NCI-H524 treated with DMSO at 0.1 percent for 48 hours (cell line): ENCODE measurements at places on chromosomes 11 and 22.

- no peak for DNase-seq
Observed at GRCh38 chr11:11038352-11038751, 180.5 kb upstream of the ZBED5 start.

GRCh38 chr11:109956124-109956793 lies 136.9 kb upstream of the ZC3H12C start:
- DNase-seq, result no peak

- no peak for DNase-seq
Observed at GRCh38 chr11:16911186-16911585, 103.0 kb downstream of the PLEKHA7 start.

GRCh38 chr11:69643646-69644045 lies 2.7 kb downstream of the CCND1 start:
- DNase-seq, result no peak

- no peak for DNase-seq
Observed at GRCh38 chr11:32527261-32528175, 56.1 kb upstream of the EIF3M start.

GRCh38 chr11:21865541-21865940 lies 327.3 kb upstream of the ANO5 start:
- no peak for DNase-seq

- DNase-seq, result no peak
Observed at GRCh38 chr11:72844356-72844755, 30.1 kb downstream of the ATG16L2 start.

DNA sequence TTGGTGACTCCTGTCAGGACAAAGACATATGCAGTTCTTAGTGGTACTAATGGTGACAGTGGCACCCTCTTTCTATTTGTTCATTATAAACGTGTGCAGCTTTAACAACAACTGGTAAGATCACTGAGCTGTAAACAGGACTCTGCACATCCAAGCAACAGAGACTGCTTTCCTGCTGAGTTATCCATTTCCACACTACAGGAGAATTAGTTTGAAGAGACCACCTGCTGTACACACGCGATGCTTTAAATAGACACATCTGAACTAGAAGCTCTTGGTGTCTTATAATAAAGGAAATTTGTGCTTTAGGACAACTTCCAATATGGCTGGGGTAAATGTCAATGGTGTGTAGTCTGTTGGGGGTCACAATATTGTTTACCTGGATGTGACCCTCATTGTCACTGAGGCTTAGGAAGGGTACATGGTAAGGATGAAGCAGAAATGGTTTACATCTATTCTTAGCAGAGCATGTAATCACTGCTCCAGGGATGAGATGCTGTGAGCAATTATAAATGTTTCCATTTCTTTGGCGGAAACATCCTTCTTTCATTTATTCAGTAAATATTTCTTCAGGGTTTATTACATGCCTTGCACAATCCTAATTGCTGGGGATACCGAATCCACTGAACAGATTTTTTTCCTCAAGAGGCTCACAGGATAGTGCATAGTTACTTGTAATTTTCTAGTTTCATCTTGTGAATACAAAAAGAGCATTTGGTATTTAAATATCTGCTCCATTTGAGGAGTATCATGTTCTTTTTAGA lies 354.0 kb upstream of the CCDC90B start:
- DNase-seq, result no peak

DNA sequence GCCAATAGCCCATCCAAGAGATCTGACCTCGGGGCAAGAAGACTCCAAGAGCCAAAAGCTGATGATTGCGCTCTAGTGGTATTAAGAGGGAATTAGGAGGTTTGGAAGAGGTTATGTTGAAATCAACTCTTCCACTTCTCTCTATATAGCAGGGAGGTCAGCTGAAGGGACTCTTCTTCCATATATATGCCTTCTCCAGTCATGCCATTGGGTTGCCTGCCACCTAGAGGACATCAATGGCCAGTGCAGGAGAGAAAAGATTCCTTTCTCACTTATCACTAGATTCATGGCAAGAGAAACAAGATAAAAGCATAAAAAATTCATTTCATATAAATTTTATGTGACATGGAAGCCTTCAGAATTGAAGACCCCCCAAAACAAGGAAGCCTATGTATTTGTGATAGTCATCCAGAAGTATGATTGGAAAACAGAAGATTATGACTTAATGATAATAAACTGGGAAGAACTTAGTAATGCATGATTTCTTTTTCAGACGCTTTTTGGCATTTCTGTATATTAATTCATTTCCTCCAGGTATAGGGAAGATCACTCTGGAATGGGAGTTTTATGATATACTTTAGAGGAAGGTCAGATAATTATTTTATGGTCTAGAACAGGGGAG lies 435.1 kb upstream of the DDI1 start:
- peak; percentile 25 for DNase-seq

GRCh38 chr11:57815476-57815875 lies 53.9 kb downstream of the CTNND1 start:
- DNase-seq, result no peak

GRCh38 chr22:22697377-22698117 lies 53.1 kb downstream of the GGTLC2 start:
- DNase-seq, result no peak

DNA sequence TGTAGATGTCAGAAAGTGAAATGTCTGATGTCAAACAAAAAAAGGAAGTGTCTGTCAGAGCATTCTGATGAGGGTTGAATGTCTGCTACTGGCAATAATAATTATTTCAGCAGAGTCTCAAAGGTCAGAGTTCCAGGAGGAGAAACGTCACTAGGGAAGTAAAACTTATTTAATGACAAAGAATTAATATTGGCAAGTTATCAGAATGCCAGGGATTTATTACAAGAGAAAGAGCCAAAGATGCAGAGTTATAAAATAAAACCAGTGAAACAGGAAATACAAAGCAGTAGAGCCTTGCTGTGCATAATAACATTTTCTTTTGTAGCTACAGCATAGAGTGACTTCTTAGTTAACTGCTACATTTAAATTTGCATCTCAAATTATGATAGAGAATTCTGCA lies 504.0 kb upstream of the LRRC4C start:
- no peak for DNase-seq

DNA sequence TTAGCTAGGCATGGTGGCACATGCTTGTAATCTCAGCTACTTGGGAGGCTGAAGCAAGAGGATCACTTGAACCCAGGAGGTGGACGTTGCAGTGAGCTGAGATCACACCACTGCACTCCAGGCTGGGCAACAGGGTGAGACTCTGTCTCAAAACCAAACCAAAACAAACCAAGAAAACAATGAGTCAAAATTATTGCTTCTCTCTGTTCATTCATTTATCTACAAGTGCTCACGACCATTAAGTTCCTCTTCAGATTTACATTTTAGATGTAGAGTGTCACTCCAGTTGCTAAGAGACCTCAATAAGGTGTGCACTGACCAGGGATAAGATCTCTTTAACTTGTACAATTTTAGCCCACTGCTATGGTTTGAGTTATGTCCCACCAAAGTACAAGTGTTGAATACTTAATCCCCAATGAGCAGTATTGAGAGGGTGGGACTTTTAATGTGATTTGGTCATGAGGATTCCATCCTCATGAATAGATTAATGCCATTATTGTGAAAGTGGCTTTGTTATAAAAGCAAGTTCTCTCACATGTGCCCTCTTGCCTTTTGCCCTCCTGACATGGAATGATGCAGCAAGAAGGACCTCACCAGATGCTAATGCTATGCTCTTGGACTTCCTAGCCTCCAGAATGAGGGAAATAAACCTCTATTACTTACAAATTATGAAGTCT lies 7.8 kb downstream of the HNRNPUL2 start:
- DNase-seq, result no peak

DNA sequence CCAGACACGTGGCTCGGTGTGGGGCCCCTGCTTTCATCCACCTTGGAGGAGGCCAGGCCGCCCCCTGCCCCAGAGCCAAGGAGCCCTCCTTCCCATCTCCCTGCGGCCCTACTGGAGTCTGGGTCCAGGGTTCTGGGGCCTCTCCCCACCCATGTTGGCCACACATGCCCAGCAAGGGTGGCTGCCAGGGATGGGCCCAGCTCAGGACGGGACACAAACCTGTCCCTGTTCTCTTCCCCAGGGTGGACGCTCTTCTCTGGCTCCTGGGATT lies 4.6 kb downstream of the PANX2 start:
- no peak for DNase-seq

- no peak for DNase-seq
Observed at GRCh38 chr11:6142936-6143335, 27.2 kb downstream of the OR52B2 start.

DNA sequence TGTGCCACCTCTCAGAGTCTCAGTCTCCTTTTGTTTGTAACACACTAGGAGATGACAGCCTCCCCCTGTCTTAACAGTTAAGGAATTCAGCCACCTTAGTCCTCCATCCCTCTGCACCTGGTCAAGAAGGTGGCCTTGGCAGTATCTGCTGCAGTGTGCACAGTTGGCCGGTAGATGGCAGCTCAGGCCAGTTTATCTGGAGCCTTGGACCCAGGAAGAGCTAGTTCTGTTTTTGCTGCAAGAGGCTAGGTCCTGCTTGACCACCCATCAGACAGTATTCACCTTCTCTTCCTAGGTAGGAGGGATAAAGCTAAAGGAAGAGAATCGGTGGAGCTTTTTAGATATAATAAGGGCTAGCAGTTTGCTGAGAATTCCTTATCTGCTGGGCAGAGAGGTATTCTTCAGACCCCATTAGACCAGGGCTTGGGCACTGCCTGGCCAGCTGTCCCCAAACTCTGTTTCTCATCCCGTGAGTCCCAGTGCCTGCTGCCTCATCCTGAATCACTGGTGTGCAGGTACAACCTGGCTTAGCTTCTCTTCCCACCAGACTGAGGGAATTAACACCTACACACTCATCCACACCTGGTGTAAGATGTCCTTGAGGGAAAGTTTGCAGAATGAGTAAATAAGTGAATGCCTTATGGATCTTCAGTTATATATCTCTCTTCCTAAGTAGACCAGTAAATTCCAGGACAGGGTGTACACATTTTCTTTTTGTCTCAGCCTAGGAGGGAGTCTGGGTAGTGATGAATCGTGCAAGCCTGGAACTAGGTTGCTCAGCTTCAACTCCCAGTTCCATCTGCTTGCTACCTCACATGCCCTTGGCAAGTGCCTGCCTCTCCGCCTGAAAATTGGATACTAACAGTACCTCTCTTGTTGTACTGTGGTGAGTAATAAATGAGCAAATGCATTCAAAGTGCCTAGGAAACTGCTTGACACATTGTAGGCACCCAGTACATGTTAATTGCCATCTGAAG lies 70.8 kb upstream of the NARS2 start:
- peak; percentile 6 for DNase-seq

- no peak for DNase-seq
Observed at GRCh38 chr11:16512899-16513241, 156.5 kb upstream of the SOX6 start.

GRCh38 chr11:8219257-8220021 lies 44.2 kb downstream of the LMO1 start:
- no peak for DNase-seq

- DNase-seq, result no peak
Observed at GRCh38 chr11:94597896-94598295, 30.7 kb downstream of the PIWIL4 start.

DNA sequence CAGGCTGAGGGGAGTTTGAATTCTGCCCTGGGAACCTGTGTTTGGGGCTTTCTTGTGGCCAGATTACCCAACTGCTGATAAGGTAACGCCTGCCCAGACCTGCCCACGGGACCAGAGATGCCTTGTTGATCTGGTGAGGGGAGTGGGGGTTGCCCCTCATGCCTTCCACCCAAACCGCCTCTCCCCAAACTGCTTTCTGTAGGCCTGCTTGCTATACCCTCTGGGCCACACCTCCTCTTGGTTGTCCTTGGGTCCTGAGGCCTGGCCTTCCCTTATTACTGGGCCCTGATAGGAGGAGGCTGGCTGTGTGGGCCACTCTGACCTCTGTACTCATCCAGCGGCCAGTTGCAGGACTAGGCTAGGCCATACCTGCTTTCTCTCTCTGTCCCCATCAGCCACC lies 3.4 kb downstream of the P2RY2 start:
- DNase-seq, result no peak

- DNase-seq, result no peak
Observed at GRCh38 chr11:93194673-93195291, 3.0 kb downstream of the SLC36A4 start.

DNA sequence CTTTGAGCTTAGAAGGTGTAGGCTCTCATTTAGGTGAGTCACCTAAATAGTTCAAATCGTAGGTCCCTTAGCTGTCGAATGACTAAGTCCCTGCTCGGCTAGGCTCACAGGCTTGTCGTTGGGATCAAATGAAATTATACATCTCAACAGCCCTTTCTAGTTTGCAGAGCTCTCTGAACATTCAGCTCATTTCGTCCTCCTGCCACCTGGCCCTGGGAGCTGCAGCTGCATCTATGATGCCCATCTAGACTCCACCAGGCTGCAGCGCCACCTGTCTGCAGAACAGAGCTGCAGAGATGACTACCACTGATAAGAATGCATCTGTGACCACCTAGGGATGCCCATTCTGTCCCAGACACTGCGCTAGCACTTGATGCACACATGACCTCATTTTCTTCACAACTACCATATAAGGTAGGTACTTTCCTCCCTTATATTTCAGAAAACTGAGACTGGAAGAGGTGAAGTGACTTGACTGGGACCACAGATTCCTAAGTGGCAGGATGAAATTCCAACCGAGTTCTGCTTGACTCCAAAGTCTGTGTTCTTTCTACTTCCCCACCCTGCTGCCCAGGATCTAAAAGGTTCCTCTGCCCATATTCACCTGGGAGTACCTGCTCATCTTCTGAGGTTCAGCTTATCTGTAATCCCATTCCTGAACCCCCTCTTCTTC lies 141.1 kb upstream of the NARS2 start:
- no peak for DNase-seq

DNA sequence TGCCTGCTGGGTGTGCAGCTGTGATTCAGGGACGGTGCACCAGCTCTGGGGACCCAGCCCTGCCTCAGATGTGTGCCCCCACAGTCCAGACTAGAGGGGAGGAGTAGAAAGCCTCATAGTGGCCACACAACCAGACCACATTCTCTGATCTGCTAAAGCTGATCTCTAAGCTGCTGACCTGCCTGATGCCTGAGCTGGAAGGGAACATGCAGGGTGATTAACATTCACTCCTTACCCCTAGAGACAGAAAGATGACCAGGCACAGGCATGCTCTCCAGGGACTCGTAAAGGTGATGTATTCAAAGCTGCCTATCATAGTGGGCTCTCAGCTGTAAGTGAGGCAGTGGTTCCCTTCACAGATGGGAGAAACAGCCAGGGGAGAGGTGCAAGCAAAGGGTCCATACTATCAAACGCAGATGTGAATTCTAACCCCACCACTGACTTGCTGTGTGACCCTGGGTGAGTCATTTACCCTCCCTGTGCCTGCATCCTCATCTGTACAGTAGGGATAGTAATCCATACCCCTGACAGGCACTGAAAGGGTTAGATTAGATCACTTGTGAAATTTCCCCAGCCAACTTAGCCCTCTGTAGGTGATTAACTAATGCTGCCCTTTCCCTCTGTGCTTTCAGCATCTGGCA lies 29.0 kb upstream of the LRRC32 start:
- DNase-seq, result no peak
